ENCODE measurements at places on chromosomes 7 and 10.

- DNase-seq: no peak
Observed at GRCh38 chr7:37277513-37277912, 171.2 kb downstream of the ELMO1 start.

DNA sequence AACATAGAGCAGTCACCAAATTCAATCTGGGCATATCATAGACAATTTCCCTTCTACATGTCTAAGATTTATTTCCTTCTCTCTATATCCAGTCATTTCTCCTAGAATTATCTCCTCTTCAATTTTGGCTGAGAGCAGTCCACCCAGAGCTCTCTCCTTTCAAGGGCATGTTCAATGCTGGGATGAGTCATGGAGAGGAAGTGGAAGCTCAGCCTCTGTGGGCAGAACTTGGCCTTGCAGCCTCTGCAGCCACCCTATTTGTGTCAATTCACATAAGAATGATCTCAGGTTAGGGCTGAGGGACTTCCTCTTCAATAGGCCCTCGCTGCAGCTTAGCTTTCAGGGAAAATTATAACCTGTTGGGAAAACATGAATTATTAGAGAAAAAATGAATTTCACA lies 560.8 kb downstream of the POM121L12 start:
- no peak for DNase-seq

DNA sequence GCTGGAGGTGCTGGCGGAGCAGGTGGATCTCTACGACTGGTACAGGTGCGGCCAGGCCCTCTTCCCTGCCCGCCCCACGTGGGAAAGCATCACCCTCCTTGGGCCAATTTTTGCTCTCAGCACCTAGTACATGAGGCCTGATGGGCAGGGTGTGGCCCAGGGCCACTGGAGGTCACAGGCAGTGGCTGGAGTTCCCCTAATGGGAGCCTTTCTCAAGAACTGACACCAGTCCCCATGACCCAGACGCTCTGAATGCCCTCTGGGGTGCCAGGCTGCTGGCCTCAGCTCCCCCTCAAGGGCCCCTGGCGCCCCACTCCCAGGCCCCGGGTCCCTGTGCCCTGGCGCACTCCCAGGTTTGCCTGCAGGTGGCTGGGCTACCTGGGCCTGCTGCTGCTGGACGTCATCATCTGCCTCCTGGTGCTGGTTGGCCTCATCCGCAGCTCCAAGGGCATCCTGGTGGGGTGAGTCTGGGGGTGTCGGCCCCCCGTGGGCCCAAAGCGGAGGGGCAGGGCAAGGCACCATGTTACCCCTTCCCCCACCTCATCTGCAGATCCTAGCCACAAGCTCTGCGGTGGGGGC lies 15.9 kb downstream of the TTYH3 start:
- DNase-seq: no peak

- DNase-seq: no peak
Observed at GRCh38 chr7:156993021-156993924, 17.2 kb downstream of the MNX1 start.

- no peak for DNase-seq
Observed at GRCh38 chr10:3493621-3494020, 291.4 kb downstream of the KLF6 start.

GRCh38 chr7:97407106-97407505 lies 289.6 kb downstream of the SDHAF3 start:
- DNase-seq: no peak

- DNase-seq: no peak
Observed at GRCh38 chr10:129758207-129759021, 205.7 kb downstream of the EBF3 start.

GRCh38 chr7:134903073-134903790 lies 83.1 kb upstream of the AGBL3 start:
- no peak for DNase-seq

DNA sequence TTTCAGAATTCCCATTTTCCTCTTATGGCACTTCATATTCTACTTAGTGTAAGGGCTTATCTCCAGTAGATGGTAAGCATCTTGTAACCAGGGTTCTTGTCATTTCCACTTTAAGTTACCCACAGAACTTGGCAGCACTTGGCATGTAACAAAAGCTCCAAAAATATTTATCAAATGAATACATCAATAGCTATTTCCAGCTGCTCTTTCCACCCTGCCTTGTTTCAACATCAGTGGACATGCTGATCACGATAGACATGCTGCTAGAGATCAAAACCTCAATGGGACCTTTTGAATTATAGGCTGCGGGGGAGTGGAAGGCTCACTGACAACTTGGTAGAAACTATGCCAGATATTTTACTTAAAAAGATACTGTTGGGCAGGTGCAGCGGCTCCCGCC lies 32.9 kb downstream of the HOXA1 start:
- DNase-seq: no peak

GRCh38 chr10:80277016-80277415 lies 12.4 kb downstream of the MAT1A start:
- no peak for DNase-seq

DNA sequence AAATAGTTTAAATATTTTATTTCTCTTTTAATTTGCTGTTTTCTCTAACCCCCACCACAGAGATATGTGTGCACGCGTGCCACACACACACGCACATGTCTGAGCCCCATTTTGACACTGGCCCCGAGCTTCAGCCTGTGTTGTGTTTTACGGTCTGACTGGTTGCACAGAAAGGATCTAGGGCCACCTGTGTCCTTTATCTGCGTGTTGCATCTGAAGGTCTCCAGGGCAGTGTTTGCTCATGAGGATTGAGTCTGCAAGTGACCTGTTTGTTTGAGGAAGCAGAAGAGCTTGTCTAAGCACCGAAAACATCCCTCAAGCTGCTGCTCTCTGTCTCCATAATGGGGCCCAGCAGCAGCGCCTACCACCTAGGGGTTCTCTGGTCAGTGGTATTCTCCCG lies 266.4 kb upstream of the LYZL1 start:
- no peak for DNase-seq

DNA sequence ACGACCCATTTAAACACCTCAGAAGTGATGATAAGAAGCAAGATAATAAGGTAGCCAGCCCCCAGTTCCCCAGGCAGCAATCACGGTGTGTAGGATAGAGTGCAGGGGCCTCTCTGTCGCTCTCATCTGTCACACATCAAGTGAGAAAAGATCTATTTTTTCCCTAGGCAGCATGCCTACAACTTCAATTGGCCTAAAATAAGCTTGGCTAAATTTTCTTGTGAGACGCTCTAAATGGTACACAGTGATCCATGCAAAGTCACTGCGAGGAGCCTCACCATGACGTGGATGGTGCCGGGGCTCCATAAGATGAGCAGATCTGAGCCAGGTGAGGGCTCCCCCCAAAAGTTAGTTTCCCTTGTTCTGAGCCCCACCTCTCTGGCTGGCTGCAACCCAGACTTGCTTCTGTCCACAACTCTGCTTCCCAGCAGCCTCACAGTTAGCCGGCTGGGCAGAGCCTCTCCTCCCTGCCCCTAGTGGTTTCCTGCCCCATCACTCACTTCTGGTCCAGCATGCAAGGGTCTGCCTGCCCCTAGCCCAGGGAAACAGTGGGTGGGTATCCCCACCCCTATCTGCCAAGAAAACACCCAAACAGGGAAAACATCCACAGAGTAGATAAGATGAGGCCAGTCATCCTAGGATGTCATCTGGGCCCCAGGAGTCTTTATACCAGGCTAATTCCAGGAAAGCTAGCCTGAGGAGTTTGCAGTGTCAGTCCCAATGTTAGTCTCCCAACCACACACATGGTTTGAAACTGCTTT lies 342.1 kb downstream of the GRID1 start:
- no peak for DNase-seq

- DNase-seq: no peak
Observed at GRCh38 chr7:22588351-22588750, 88.4 kb upstream of the STEAP1B start.

GRCh38 chr10:24279166-24279565 lies 70.2 kb downstream of the KIAA1217 start:
- DNase-seq: no peak

GRCh38 chr7:38669965-38670520 lies 38.9 kb upstream of the AMPH start:
- DNase-seq: no peak

DNA sequence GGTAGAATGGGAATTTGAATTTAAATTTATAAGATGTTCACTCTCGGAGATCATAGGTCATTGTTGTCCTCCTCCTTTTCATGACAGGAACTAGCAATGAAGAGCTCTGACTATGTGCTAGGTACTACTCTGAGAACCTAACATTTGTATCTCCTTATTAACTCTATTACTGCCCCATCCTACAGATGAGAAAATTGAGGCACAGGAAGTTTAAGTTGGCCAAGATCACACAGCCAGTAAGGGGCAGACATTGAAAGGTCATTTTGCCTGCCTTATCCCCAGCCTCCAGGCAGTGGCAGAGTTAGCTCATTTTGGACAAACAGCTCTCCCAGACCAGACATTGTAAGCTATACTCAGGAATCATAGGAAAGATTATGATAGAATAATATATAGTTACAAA lies 6.0 kb downstream of the SRGN start:
- no peak for DNase-seq

GRCh38 chr10:98170249-98171117 lies 36.0 kb downstream of the R3HCC1L start:
- no peak for DNase-seq

- DNase-seq: no peak
Observed at GRCh38 chr10:51521605-51522004, 177.8 kb downstream of the CSTF2T start.

- no peak for DNase-seq
Observed at GRCh38 chr10:88389456-88389855, 193.7 kb downstream of the RNLS start.

DNA sequence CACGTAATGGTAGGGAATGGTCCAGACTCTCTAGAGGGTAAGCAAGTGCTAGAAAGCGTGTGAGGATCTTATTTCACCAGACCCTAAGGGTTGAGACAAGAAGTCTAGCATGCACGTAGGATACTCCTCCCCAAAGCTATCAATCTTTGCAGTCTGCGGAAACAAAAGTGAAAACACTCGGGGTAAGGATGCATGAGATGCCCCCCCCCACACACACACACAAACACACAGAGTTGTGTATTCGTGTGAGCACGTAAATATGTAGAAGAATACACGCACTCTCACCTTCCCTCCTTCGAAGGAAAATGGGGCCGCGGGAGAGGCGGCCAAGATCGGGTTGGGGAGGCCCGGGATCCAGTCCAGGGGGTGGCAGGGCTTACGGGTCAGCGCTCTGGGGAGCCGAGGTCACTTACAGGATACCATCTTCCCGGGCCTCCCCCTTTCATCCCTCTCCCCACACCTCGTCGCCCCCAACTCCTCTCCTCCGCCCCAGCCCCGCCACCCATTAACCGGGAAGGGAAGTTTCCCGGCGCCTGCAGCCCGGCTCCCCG lies 455 bp downstream of the CUL2 start:
- DNase-seq: peak; percentile 0

DNA sequence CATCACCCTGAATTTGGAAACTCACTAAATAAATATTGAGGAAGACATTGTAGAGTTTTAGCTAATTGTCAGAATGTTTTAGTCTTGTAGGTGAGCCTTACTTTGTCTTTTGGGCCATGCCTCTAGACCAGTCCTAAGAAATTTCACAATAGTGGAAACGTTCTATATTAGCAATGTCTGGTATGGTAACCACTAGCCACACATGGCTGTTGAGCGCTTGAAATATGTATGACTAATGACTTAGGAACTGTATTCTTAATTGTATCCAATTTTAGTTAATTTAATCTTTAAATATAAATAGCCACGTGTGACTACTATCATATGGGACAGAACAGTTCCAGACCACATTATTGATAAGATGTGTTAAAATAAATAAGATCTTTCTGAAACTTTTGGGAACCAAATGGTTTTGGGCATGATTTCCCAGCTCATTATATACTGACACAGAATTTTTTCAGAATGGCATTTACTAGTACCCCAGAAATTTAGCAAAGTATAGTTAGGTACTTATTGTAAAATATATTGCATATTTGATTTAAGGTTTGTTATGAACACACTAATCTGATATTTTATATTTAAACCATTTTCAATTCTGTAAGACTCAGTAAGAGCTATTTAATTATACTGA lies 95.0 kb downstream of the VPS50 start:
- DNase-seq: no peak

GRCh38 chr10:131534836-131535235 lies 223.3 kb upstream of the TCERG1L start:
- DNase-seq: no peak

DNA sequence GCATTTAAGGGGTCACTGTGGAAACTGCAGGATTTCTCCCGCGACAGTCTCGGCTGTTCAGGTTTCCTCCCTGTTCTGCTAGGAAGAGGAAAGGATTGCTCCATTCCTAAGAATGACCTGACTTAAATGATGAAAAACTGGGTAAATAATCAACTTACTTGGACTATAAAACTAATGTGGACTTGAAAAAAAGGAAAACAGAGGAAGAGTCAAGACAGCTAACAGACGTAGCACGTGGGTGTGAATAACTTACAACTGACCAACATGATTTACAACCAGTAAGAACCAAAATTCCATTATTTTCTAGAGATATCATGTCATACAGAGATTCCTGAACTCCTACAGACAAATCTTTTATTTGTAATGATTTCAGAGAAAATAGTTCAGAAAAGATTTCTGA lies 93.8 kb downstream of the ADAM12 start:
- no peak for DNase-seq

GRCh38 chr7:39937366-39938153 lies 12.5 kb upstream of the CDK13 start:
- DNase-seq: no peak

DNA sequence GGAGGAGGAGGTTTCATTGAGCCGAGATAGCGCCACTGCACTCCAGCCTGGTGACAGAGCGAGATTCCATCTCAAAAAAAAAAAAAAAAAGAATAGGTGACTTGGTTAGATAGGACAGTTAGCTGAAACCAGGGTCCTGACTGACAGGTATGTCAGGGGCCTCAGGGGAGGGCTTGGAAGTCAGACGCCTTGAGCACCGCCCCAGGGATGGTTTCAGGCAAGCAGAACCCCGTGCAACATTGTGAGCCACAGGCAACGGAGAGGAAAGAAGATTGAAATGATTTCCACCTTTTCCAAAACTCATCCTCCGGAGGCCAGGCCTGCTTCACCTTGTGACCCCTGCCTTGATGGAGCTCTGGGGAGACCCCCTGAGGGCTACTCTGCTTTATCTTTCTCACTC lies 8.6 kb downstream of the UCMA start:
- DNase-seq: no peak

GRCh38 chr7:74480861-74481417 lies 27.2 kb downstream of the GTF2IRD1 start:
- DNase-seq: no peak

DNA sequence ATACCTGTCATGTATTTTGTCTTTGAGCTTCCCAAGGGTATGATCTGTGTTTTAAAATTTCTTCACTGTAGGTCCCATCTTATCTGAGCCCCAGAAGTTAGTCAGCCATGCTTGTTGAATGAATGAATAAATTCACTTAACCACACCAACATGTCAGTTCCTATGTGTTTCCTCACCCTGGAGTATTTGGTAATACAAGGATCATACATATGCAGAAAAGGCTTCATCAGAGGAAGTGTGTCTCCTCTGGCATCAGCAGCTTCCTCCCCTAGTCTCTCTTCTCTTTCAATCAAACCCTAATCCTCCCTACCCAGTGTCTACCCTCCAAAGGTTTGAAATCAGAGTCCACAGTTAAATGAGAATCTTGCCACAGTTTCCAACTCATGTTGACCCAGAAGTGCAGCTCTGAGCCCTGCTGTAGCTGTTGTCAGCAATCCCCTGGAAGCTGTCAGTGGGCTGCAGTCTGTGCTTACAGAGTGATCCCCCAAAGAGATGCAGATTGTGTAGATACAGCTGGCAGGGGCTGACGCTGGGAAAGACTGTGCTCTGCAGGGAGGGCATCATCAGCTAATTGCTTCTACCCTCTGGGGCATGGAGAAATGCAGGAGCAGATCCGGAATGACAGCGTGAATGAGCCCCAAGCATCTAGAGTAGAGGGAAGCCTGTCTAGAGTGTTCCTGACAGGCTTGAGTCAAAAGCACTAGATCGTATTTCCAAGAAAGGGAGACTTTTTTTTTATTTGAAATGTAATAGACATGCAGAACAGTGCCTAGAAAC lies 105.0 kb upstream of the WDR11 start:
- DNase-seq: no peak
